Stromal cell of bone marrow (primary cell): ENCODE measurements at places on chromosomes 1 and 21.

- DNase-seq: no peak
Measured at GRCh38 chr1:170097449-170097948, 23.0 kb upstream of the KIFAP3 start.

DNA sequence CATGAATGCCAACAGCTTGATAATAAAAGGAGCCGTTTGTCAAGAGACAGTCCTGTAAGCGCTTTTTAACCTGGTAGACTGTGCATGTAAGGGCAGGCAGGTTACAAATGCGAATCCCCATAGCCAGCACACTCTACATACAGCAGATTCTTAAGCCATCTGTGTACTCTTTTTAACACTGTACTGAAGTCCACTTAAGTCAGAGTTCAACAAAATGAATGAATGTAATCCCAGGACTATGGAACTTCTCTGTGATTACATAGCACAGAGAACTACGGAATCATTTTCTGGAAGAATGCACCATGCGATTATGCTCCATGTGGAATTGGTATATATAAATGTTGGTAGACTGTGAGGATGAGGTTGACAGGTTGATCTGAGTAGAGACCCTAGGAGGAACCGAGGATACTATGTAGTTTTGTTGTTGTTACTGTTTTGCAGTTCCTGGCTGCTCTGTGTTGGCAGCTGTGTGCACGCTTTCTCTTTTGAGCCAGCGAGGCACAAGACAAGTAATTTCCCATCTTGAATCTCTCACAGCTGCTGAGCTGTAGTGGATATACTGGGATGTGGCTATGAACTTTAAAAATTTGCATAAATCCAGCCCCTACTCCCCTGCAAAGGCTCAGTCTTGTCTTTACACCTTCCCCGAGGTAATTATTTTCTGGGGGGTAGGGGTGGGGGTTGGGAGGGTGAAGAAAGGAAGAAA is 21.9 kb downstream of the LRRC8D start:
- no peak for DNase-seq

- no peak for DNase-seq
Measured at GRCh38 chr1:4600615-4601460, 53.6 kb upstream of the AJAP1 start.

GRCh38 chr1:235215453-235215852 is 54.4 kb upstream of the RBM34 start:
- no peak for DNase-seq

- DNase-seq: no peak
Measured at GRCh38 chr21:46363698-46364097, 39.7 kb downstream of the PCNT start.

DNA sequence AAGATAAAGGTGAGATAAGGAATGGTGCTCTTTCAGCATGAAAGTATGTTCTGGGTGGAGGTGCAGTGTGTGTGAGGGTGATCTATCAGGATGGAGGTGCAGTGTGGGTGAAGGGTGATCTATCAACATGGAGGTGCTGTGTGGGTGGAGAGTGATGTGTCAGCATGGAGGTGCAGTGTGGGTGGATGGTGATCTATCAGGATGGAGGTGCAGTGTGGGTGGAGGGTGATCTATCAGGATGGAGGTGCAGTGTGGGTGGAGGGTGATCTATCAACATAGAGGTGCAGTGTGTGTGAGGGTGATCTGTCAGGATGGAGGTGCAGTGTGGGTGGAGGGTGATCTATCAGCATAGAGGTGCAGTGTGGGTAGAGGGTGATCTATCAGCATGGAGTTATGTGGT is 12.3 kb upstream of the MAP10 start:
- no peak for DNase-seq

DNA sequence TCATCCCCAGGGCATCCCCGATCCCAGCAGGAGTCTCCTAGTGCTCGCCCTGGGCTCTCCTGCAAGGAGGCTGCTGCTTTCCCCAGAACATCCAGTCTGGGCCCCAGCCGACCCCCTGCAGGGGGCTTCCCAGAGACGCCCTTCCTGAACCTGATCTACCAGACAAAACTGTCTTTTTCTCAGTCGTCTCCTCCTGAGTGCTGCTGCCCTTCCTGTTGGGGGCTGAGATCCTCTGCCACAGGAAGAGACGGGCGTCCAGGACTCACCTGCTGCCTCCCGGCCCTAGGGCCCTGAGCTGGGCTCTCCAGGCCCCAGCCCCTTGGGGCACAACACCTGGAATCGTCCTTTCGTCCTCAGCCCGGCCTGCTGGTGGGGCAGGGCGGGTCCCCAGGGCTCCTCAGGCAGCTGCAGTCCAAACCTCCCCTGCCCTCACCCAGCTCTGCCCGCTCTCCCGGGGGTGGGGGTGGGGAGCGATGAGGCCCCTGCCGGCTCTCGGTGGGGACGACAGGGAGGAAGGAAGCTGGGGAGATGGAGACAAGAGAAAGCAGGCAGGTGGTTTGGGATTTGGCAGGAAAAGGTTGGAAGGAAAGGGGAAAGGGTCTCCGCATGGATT is 36.9 kb downstream of the TP73 start:
- no peak for DNase-seq

GRCh38 chr1:185998391-185998790 is 264.2 kb downstream of the HMCN1 start:
- no peak for DNase-seq

DNA sequence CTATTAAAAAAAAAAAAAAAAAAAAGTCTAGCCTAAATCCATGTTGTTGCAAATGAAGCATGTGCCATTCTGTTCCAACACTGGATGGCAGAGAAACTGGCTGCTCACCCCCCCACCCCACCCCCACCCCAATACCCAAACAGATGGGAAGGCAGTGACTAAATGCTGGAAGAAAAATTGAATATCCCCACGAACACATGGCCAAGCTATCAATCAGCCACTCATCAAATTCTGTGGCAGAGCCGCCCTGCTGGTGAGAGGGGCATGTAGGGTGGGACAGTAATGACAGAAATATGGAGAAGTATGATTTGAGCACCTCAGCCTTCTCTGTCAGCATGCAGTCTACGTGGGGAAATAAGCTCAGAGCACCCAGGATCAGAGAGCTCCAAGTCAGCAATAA is 34.1 kb downstream of the OPTC start:
- DNase-seq: no peak

- DNase-seq: no peak
Measured at GRCh38 chr1:167105271-167106118, 11.6 kb downstream of the STYXL2 start.
